ENCODE measurements at places on chromosomes 12 and 14.

DNA sequence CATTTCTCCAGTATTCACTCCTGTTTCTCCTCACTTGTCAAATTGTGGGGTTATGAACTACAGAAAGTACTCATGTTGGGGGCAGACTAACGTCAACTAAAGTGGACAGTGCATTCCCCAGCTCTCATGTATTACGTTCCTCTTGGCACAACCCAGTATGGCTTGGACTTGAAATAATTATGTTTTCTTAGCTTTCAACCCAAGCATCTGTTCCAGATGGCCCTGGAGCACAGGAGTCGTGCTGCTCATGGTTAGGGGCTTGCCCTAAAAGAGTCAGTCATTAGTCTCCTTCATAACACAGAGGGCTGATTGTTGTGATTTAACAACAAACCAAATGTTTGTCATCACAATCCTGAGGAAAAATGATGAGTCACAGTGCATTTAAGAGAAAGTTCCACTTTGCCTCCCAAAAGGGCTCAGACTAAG, 154.4 kb downstream of the RPAP3 start:
- DNase-seq: no peak

DNA sequence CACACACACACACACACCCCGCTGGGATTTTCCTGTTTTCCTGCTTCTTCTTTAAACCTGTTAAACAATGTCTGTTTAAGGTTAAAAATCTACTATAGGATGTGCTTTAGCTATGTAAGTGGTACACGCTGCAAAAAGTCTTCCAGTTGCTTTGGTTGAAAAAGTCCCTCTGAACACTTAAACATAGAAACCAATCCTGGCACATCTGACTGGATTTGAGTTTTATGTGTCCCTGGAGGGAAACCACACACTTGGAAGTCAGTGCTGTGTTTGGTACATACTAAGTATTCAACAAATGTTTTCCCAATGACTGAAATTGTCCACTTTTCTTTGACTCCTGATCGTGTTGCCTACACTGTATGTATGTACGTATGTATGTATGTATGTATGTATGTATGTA, 22.0 kb downstream of the CFL2 start:
- DNase-seq: no peak

DNA sequence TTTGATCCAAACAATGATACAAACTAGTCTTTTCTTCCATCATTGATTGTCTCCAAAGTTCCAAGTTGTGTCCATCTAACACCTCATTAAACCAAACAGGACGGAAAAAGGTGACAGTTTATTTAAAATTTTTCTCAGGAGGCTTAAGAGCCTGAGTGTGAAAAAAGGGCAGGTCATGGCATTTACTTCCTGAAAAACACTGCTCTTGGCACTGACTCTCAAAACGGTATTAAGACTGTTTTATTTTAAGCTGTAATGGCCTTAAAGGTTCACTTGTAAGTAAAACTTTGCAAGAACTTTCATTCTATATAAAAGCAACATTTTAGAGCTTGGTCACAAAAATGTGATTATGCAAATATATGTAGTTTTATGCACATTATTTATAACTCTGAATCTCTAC, 222.5 kb downstream of the SLC2A13 start:
- DNase-seq: no peak

GRCh38 chr14:89040080-89040459, 215.6 kb downstream of the TTC8 start:
- DNase-seq: no peak

DNA sequence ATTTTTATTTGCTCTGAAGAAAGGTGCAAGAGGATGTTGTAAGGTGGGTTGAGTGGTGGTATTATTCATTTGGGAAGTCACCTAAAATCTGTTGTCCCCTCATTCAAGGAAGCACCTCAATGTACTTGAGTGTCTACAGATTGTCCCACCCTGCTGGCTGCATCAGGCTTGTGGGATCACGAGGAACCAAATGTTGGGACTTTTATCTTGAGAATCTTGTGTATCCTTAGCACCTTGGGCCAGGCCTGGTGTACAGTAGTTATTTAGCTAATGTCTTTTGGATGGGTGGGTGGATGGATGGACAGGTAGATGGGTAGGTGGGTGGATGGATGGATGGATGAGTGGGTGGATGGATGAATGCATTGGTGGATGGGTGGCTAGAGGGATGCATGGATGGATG, 519.3 kb downstream of the BCL11B start:
- DNase-seq: no peak

DNA sequence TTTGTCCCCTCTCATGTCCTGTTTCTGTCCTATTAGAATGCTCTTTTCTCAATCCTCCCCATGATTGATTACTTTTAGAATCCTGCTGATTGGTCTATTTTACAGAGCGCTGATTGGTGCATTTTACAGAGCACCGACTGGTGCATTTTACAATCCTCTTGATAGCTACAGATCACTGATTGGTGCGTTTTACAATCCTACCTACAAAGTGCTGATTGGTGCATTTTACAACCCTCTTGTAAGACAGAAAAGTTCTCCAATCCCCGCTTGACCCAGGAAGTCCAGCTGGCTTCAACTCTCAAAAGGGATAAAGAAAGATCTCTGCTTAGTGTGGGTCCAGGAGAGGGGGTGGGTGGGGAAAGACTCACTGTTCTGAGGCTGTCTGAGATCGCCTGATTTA, 71.3 kb downstream of the DHRS2 start:
- DNase-seq: no peak

- no peak for DNase-seq
Measured at GRCh38 chr12:4451694-4452093, 6.1 kb upstream of the FGF6 start.

GRCh38 chr12:59191372-59191771, 271.1 kb upstream of the LRIG3 start:
- DNase-seq: no peak

GRCh38 chr14:57735276-57735675, 130.6 kb downstream of the SLC35F4 start:
- DNase-seq: no peak

DNA sequence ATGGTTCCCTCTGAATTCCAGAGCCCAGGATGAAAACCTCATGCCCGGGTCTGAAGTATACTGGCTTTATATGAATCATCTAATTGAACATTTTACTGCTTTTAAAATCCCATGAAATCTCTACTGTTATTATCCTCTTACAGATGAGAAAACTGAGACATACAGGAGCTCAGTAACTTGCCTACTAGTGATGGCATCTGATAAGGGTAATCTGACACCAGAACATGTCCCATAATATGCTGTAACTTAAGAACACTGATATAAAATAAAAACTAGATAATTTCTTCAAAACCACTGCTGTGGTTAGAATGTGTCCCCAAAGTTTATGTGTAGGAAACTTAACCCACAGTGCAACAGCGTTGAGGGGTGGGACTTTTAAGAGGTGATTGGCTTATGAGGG, 219.6 kb upstream of the TMTC1 start:
- no peak for DNase-seq

DNA sequence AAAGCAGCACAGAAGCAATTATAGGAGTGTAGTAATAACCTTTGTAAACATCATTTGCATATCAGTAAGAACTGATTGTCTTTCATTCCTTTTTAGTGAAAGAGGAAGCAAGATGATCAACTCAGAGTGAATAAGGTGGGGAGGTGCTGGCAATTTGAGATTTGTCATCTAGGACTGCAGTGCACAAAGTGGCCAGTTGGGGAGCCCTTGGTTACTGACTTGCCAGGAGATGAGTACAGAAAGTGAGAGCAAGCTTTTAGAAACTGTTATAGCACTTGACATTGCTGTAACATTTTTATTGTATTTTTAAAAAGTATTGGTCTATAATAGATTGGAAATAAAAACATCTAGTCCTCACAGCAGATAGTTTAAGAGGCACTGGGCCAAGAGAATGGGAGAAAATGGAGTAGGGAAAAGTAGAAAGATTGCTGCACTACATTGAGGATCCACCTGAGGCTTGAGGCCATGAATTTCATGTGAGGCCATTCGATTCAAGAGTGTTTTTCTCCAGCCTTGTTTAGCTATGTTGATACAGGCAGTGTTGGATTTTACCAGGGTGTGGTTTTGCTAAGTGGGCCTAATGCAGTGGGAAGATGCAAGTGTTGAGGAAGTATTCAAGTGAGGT, 98.2 kb downstream of the SNAPC1 start:
- peak; percentile 45 for DNase-seq

GRCh38 chr12:53967421-53967925, 5.5 kb upstream of the HOXC11 start:
- no peak for DNase-seq

DNA sequence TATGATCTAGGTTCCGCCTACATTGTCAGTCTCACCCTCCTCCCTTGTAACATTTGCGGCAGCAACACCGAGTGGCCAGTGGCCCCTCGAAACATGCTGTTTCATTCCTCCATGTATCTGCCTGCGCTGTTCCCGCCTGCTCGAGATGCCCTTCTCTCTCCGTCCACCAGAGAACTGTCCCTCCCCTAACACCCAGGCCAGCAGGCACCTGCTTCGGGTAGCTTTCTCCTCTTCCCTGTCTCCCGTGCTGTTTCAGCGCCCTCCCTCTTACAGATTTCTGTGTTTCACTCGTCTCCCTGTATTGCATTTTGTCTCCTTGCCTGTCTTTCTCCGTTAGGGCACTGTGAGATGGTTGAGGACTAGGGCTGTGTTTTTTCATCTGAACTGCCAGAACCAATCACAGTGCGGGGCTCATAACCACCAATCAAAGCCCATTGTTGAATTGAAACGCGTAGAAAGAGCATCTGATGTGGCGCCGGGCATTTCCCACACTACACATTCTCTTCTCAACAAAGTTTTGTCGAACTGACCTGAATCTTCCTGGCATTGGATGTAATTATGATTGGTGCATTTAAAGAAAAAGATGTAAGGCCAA, 40.9 kb upstream of the ELK3 start:
- DNase-seq: no peak

GRCh38 chr12:77537663-77538062, 293.0 kb upstream of the NAV3 start:
- DNase-seq: no peak
